Sciatic nerve (tissue), 2 donors: ENCODE measurements at places on chromosomes 6 and 20. TPM values are rescaled to one million over a fixed set of nuclear protein-coding genes. Genes with fewer than 3 reads are reported as not detected.

CST4 gene
- not detected for total RNA-seq

PAK5 gene
- 0.18 TPM for total RNA-seq

HELZ2 gene
- 21.4 TPM for total RNA-seq

KHDC3L gene
- not detected for total RNA-seq

CPNE5 gene
- total RNA-seq = 6.9 TPM
